Foreskin fibroblast (primary cell): ENCODE measurements at places on chromosomes 2 and 18.

- DNase-seq, result no peak
Observed at GRCh38 chr18:60577457-60577856, 204.9 kb upstream of the MC4R start.

DNA sequence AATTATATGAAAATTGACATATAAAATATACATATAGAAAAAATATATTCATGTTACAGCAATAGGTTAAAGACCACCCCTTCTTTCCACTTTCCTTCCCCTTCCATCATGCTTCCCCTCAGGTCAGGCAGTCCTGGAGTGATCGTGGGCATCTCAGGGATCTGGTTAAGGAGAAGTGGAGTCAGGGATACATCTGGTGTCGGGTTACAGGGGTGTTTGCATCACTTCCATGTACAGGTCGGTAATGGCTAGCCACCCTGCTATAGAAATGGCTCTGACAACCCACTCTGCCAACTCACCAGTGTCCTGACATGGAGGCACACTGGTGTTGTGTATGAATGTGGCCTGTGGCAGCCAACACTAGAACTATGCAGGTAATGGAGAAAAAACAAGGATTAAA is 36.3 kb upstream of the LGALSL start:
- no peak for DNase-seq

- DNase-seq, result no peak
Observed at GRCh38 chr2:49794396-49794795, 640.1 kb upstream of the FSHR start.

- DNase-seq, result no peak
Observed at GRCh38 chr2:27356056-27356381, 545 bp downstream of the GTF3C2 start.

DNA sequence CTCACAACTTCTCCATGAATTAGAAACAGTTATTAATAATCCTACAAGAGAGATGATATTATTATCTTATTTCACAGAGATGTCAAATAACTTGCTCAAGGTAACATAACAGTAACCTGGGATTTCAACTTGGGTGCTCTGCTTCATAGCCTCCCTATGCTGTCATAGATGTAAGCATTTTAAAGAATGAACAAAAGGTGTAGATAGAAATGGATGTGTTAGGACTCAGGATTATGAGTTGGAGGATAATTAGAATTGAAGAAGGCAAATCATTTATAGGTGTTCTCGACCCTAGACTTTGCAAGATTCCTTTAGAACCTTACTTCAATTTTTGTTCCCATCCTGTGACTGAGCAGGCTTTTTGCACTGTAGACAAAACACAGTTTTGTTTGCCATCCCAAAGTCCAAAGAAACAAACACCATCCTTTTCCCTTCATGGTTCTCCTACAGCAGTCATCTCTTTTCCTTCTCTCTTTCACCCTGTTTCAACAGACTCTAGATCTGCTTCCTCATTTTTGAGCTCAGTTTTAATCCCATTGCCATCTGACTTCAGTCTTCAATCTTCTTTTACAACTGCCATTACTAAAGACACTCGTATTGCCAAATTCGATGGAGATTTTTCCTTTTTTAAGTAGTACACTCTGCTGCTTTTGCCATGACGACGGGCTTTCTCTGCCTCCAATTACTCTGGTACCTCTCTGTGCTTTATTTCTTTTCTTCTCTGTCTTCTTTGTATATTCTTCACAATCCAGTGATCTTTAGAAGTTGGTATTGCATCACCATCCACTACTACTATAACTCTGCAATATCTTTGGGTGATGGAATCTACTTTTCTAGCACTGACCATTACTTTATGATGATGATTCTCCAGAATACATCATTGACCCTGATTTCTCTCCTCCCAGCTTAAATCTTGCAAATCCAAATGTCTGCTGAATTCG is 4.5 kb downstream of the HNMT start:
- DNase-seq, result no peak

DNA sequence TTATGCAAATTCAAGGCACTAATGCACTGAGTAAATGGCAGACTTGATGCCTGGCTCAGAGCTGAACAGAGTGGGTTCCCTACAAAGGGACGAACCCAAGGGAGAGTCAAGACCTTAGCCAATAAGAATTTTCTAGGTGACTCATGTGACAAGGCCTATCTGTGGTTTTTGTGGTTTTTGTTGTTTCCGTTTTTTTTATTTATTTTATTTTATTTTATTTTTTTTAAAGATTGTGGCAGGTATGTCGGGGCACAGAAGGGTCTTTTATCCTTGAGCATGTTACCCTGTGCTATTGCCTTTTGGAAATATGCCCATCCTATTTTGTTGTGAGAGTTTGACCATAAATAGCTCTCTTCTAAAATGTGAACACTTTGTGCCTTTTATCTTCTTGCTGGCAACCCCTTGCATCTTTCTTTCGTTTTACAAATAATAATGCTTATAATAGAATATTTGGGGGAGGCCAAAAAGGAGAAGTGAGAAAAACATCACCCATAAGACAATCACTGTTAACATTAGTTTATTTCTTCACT is 113.4 kb upstream of the AQP4 start:
- DNase-seq, result no peak

- peak; percentile 7 for DNase-seq
Observed at GRCh38 chr2:182330451-182331305, 96.2 kb downstream of the PDE1A start.

DNA sequence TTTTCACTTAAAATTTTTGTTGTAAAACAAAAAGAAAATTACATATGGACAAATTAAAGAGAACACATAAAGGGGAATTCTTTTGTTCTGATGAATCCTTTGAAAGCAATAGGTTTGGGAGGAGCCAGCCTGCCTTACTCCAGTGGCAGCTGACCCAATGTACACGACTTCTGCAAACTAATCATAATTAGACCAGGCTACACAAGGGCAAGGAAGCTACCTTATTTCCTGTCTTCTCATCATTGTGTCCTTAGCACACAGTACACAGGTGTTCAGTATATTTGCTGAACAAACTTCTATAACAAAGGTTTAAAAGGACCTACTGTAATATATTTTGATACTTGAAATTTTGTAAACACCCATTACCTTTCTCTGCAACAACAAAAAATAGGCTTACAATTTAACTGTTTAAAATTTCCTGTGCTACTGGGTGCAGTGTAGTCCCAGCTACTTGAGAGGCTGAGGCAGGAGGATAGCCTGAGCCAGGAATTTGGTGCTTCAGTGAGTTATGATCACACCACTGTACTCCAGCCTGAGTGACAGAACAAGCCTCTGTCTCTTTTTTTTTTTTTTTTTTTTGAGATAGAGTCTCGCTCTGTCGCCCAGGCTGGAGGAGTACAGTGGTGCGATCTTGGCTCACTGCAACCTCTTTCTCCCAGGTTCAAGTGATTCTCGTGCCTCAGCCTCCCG is 18.9 kb downstream of the KCNG3 start:
- no peak for DNase-seq

DNA sequence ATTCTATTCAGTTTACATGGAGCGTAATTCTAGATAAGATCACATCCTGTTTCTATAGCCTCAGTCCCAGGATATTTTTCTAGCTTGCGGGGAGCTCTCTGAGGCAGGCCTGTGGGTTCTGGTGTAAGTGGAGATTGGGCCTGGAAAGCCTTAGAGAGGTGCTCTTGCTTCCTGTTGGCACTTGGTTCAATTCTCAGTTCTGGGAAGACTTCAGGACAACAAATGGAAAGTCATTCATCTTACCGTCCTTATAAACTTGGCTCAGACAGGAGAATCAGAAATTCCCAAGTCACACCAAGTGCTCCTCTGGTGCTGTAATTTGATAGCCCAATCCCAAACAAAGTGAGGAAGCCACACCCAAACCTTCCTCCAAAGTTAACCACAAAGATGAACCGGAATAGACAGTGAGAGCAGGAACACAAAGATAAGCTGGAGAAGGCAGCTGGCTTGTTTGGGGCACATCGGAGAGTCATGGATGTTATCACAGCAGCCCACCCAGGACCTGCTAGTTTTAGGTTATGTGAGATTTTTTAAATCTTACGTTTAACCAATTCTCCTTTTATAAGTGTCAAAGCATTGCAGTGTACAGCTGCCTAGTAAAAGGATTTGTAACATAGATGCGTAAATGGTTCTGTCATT is 144.3 kb upstream of the MAP3K20 start:
- no peak for DNase-seq

DNA sequence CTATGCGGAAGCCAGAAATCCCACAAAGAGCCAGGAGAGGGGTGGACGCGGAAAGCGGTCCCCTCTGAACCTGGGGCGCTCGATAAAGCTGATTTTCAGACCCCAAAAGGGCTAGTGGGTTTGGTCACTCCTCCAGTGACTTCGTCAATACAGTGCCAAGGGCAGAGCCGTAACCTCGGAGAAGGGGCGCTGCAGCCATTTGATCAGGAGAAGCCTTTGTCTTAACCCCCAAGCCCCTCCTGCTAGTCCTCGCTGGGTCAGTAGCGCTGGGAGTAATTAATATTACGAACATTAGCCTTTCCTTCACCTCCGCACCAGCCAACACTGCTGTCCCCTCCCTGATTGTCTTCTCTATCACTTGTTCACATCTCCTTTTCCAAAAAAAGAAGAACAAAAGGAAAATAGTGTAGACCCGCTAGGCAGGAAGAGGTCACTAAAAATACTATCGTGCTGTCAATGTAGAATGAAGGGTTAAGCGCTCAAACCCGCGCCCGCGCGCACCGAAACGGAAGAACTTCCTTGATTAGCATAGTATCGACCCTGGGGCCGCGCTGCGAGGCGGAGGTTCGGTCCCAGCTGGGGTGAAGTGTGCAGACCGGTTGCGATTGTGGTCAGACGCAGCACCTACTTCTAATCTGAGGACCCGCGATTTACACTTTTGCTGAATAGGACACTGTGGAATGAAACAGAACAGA is 63.2 kb upstream of the MAPRE2 start:
- peak; percentile 51 for DNase-seq

DNA sequence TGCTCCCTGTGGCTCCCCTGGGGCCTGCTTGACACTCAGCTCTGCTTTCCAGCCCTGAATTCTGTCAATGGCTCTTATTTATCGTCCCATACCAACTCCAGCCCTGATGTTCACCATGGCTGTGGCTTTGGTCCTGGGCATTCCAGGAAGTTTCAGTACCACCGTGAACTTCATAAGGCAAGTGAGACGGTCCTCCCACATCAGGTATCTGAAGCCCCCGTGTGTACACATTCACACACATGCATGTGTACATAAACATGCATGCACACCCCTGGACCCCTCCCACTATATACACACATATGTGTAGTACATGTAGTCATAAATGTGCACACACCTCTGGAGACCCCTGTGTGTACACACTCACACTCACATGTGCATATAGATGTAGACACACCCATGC is 43.3 kb upstream of the PUM2 start:
- no peak for DNase-seq

DNA sequence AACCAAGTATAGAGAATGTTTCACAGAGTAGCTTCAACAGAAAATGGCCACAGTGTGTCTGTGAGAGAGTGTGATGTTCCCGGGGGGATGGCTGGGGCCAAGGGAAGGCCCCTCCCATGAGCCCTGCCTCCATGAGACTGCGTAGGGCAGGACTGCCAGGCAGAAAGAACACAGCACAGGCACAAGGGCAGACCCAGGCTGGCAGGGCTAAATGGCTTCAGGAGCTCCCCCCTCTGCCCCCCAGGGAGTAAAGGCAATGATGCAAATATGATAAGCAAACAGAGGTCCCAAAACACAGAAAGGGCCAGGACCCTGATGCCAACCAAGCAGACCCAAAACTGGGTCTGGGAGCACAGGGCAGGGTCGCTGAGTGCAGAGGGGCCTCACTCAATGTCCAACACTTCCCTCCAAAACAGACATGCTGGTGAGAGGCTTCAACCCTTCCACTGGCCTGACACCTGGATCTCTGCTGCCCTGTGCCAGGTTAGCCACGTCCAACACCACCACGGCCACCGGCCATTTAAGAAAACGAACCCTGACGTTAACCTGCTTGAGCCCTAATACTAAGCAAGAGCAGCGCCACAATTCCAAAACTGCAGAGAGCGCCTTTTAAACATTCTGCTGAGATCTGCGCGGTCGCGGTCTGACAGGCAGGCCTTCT is 90.3 kb downstream of the HDAC4 start:
- DNase-seq, result no peak

- DNase-seq, result peak; percentile 41
Observed at GRCh38 chr2:216661639-216662375, 28.6 kb downstream of the IGFBP2 start.

DNA sequence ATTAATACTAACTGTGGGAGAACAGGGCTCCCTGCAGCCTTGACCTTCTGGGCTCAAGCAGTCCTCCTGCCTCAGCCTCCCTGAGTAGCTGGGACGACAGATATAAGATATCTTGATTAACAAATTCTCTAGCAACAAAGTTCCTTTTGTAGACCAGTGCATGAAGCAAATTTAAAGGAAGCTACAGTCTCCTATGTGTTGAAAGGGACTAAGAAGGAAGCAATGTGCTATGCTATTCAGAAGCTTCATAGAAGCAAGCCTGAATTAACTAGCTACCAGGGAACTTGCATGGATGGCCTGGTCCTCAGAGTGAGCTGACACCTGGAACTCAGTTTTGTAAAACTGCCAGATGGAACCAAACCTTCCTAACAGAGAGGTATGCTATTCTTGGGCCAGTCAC is 33.2 kb downstream of the RAPH1 start:
- DNase-seq, result no peak

DNA sequence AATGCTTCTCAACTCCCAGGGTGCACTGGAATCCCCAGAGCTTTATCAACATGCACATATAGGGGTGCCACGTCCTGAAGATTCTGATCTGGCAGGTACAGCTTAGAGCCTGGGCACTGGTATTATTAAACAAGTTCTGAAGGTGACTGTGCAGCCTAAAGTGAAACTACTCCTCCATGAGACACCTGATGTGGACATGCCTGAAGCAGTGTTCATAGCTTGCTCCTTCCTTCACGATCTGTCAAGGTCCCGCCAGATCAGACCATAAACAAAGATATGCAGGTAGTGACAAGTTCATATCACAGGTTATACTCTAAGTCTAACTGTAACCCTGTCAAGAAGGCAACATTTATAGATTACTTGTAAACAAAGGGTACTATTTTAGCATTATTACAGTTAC is 65.3 kb upstream of the DNER start:
- DNase-seq, result no peak
